ENCODE measurements at places on chromosomes 5 and 9. TPM values are rescaled to one million over a fixed set of nuclear protein-coding genes. Genes with fewer than 3 reads are reported as not detected.

UGT3A2 gene
- not detected for total RNA-seq

NRG2 gene
- total RNA-seq: 0.43 TPM

LMNB1 gene
- total RNA-seq: 112 TPM

PELO gene
- total RNA-seq: 17.7 TPM

ITGA2 gene
- total RNA-seq: 28.1 TPM

PCAT7 gene
- total RNA-seq: not detected

HRCT1 gene
- total RNA-seq: not detected

GKAP1 gene
- 5.0 TPM for total RNA-seq

GRIN1 gene
- total RNA-seq: not detected

DCAF12 gene
- total RNA-seq: 32.3 TPM

SLIT3 gene
- 0.36 TPM for total RNA-seq

ORM2 gene
- total RNA-seq: not detected

Measured in epithelial cell of proximal tubule (primary cell).